ENCODE measurements at places on chromosomes 13 and 19. TPM values are rescaled to one million over a fixed set of nuclear protein-coding genes. Genes with fewer than 3 reads are reported as not detected.

The FAM83E gene
- 3.7 TPM for total RNA-seq

The FUT6 gene
- 0.32 TPM for total RNA-seq

The RUBCNL gene
- total RNA-seq: 3.2 TPM

The ZNF112 gene
- 13.6 TPM for total RNA-seq

The KCNN4 gene
- 6.1 TPM for total RNA-seq

The CAPN12 gene
- 6.1 TPM for total RNA-seq

The SLC25A41 gene
- 1.6 TPM for total RNA-seq

The MAG gene
- total RNA-seq: 26.1 TPM

The ATP1A3 gene
- 0.45 TPM for total RNA-seq

The RAB3A gene
- 6.7 TPM for total RNA-seq

The RASAL3 gene
- total RNA-seq: not detected

The RDH8 gene
- total RNA-seq: not detected

The TUBA3C gene
- total RNA-seq: not detected

The DCT gene
- total RNA-seq: 0.18 TPM

GRCh38 chr13:88586263-88586662 lies 915.1 kb downstream of the SLITRK5 start:
- DNase-seq: no peak

DNA sequence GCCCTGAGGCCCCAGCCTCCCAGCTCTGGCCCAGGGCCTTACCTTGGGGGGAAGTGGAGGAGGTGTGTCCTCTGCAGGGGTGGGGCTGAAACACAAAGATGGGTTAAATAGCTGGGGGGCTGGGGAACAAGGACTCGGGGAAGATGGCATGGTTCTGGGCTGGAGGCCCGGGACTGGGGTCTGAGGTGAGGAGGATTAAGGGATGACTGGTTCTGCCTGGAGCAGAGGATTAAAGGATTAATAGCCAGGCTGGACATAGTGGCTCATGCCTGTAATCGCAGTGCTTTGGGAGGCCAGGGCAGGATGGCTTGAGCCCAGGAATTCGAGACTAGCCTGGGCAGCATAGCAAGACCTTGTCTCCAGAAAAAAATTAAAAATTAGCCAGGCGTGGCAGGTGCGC lies 11.6 kb downstream of the MAP4K1 start:
- no peak for DNase-seq

DNA sequence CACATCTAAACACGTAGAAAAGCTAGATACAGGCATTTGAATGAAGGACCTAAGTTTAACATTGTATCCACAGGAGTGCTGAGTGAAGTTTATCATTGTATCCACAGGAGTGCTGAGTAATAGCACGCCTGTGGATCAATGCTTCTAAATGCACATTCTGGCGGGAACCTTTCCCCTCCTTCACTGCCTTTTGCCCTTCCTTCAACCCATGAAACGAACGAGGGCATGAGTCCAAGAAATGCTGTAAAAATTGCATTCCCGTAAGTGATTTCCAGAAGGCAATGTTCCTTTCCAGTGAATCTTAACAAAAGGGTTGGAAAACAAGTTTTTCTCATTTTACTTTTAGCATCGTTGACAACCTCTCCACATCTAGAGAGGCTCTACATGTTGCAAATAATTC lies 88.1 kb downstream of the ZDHHC20 start:
- no peak for DNase-seq

DNA sequence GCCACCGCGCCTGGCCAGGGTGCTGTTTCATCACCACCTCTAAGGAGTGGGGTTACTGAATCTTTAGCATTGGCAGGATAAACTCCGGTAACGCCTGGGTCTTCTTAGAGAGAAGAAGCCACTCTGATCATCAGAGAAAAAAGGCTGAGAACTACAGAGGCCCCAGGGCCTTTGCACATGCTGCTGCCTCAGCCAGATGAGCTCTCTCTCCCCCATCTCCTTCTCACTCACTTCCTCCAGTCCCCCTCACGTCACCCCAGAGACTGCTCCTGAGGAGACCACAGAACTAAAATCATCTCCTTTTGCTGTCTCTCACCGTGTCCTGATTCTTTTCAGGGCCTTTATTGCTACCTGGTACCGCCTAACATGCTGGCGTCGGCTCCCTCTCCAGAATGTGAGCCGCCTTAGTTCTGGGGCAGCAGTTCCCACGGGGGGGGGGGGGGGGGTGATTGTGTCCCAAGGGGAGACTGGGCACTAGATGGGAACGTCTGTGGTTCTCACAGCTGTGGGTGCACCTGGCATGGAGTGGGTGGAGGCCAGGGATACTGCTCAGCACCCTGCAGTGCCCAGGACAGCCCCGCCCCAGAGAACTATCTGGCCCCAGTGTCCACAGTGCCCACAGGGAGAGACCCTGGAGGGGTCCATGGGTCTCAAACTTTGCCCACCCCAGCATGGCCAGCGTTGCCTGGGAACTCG lies 5.1 kb upstream of the DIRAS1 start:
- no peak for DNase-seq

GRCh38 chr19:35000647-35001501 lies 751 bp downstream of the GRAMD1A start:
- DNase-seq: no peak

GRCh38 chr19:41366089-41366488 lies 2.1 kb upstream of the B9D2 start:
- no peak for DNase-seq

GRCh38 chr13:27079421-27079958 lies 92.1 kb downstream of the USP12 start:
- DNase-seq: no peak

DNA sequence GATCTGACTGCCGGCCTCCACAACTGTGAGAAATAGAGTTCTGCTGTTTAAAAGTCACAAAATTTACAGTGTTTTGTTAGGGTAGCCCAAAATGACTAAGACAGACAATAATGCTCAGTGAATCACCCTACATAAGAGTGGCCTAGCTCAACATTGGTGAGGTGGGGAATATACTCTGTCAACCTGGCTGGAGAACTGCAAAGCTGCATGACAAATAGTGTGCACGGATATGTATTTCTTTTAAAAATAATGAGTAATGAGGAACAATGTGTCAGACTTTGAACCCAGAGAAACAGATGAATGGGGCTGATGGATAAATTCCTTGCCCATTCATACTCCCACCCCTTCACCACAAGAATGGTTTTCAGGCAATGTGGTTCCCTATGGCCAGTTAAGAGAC lies 372.4 kb downstream of the SUCLA2 start:
- DNase-seq: no peak

DNA sequence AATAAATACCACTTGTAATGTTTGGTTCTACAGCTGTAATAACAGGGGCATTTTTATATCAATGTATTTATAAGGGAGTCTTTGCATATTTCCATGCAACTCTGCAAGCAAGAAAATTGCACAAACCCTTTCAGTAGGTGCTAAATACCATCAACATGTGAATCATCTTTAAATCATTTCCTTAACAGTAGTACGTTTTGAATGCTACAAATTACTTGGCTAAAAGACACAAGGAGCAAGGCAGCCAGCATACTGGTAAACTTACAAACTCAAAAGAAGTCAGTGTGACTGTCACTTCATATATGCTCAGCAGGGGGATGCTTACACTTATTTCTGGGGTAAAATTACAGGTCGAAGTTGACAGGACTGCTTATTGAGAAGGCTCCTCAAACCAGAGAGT lies 402.4 kb downstream of the EFNB2 start:
- no peak for DNase-seq

GRCh38 chr13:98476538-98476966 lies 100.4 kb downstream of the STK24 start:
- DNase-seq: no peak

- DNase-seq: no peak
Measured at GRCh38 chr19:54282686-54283470, 2.0 kb upstream of the LILRB2 start.

DNA sequence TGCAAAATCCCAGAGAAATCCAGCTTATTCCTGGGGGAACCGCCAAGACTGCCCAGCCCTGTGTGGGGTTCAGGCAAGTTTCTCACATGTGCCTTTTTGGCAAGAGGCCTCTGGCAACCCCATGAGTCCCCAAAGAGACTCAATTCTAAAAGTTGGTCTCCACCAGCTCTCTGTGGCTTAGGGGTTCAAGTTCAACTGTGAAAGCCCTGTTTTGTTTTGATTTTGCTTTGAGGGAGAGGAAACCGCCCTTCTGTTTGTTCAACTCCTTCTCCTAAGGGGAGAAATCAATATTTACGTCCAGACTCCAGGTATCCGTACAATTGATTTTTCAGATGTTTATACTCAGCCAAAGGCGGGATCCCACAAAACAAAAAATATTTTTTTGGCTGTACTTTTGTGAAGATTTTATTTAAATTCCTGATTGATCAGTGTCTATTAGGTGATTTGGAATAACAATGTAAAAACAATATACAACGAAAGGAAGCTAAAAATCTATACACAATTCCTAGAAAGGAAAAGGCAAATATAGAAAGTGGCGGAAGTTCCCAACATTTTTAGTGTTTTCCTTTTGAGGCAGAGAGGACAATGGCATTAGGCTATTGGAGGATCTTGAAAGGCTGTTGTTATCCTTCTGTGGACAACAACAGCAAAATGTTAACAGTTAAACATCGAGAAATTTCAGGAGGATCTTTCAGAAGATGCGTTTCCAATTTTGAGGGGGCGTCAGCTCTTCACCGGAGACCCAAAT lies 583 bp upstream of the LDLR start:
- no peak for DNase-seq

- no peak for DNase-seq
Measured at GRCh38 chr19:1400281-1401137, 833 bp downstream of the GAMT start.

DNA sequence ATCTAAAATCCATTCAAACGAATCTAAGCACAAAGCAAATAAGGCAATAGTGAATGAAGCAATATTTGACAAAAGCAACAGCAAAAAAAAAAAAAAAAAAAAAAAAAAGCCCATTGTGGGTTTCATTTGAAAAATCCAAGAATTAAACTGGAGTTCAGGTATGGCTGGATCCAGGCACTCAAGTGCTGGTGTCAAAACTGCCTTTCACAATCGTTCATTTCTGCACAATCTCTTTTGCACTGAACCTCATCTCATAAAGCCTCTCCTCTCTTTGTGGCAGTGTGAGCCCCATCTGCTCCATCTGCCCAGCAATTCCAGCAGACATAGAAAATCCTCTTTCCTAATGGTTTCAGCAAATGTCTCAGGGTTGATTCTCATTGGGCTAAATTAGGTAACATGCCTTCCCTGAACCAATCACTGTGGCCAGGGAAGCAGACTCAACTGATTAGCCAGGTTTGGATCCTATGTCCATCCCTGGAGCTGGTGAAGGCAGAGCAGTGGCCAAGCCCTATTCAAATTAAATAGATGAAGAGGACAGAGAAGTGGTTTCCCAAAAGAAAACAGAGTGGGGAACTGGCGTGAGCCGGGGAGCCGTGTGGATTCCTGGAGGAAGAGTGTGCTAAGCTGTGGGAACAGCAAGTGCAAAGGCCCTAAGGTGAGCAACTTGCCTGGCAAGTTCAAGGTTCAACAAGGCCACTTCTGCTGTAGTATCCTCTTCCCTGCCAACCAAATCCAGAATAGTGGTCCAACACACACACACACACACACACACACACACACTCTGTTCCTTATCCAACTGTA lies 1.2 kb upstream of the HIF3A start:
- DNase-seq: no peak

- DNase-seq: no peak
Measured at GRCh38 chr13:87123987-87124784, 547.0 kb upstream of the SLITRK5 start.

DNA sequence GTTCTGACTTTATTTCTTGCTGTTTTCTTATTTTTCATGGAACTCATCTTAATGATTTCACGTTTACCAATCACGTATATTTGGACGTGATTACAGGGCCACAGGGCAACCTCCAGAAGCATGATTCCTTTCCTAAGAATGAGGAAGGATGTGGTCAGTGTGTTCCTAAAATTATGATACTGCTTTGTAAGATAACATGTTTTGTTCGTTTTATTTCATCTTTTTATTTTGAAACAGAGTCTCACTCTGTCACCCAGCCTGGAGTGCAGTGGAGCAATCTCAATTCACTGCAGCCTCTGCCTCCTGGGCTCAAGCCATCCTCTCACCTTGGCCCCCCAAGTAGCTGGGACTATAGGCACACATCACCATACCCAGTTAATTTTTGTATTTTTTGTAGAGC lies 24.8 kb upstream of the LAIR1 start:
- DNase-seq: no peak

DNA sequence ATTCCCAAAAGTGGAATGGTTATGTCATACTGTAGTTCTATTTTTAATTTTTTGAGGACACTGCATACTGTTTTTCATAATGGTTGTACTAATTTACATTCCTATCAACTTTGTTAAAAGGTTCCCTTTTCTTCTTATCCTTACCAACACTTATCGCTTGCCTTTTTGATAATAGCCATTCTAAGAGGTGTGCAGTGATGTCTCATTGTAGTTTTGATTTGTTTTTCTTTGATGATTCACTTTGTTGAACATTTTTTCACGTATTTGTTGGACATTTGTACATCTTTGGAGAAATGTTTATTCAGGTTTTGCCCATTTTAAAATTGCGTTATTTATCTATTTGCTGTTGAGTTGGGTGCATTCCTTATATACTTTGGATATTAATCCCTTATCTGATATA lies 188.8 kb upstream of the SPRY2 start:
- DNase-seq: no peak

- no peak for DNase-seq
Measured at GRCh38 chr13:111911754-111912452, 155.0 kb upstream of the SOX1 start.

DNA sequence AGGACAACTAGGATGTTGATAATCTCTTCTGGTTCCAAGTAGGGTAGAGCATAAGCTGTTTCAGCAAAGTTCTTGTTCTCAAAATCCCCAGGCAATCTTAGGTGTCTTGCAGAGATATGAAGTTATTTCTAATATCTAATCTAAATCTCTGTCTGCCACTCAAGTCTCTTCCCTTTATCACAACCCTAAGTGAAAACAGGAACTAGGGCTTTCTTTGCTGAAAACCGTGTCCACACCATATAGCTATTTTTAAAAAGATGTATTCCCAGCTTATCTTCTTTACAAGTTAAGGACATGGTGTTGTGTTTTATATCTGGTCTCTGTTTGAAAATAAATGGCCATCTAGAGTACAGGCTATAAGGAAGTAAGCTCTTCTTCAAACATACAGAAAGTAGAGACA lies 11.3 kb upstream of the RNASEH2B start:
- no peak for DNase-seq

DNA sequence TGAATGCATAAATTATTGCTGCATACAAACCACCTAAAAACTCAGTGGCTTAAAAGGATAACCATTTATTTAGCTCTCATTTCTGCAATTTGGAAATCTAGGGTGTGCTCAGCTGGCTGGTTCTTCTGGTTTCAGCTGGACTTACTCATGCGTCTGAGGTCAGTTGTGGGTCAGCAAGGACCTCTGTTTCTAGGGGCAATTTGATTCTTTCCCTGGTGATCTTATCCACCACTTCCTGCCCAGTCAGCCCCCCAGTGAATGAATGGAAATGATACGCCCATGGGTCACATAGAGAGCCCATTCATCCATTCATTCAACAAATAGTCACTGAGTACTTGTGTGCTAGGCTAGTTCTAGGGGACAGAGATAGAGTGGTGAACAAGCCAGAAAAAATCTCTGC lies 9.9 kb downstream of the FXYD5 start:
- DNase-seq: no peak

DNA sequence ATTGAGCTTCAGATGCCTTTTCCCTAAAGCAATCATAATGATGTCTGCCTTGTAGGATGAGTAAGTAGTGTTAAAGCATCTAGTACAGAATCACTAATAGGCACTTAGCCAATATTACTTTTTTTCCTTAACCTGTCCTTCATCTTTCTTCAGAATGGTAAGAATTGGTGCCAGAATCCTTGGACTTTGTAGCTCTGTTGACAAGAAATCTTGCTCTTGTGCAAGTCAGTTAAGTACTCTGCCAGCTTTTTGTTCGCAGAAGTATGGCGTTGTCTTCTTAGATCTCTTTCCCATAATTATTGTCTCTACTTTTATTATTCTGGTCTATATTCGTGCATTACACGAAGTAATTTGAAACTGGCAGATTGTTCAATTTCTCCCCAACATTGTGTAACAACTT lies 554.5 kb downstream of the PCDH9 start:
- no peak for DNase-seq

Data from mesothelial cell of epicardium (in vitro differentiated cells).